ENCODE measurements at places on chromosomes 1 and 21.

DNA sequence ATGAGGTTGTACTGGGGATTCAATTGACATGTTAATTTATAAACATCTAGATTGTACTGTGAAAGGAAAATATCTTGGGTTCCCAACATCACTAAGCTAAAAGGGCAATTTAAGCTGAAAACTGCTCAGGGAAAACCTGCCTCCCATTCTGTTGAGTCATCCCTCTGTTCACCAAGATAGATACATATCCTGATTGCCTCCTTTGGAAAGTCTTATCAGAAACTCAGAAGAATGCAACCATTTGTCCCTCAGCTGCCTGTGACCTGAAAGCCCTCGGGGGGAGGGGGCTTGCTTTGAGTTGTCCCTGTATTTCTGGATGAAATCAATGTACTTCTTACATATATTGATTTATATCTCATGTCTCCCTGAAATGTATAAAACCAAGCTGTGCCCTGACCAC, 187.0 kb upstream of the ETV3 start:
- no peak for DNase-seq

DNA sequence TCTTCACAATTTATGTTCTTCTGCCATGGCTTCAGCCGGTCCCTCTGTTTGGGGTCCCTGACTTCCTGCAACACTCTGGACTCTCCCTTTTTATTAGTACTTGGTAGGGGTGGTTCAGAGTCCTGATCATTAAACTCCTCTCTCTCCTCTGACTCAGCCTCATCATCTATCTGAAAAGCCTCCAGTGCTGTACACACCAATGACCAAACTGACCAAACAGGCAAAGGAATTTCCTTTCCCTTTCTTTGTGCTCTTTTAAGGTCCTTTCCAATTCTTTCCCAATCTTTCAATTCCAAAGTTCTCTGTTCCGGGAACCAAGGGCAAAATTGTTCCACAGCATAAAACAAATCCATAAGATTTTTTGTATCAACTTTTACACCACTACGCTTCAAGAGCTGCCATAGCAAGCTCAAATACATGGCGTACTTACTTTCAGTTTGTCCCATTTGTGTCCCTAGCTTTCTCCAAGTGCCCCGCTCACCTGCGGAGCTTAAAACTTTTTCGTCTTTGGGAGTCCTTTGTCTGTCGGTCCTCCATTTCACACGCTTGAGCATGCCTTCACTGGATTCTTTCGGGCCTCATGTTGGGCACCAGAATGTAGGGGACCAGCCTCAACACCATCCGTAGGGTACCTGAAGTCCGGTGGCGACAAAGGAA, 9.6 kb downstream of the DAP3 start:
- peak; percentile 33 for DNase-seq

GRCh38 chr1:88210103-88210787, 473.8 kb upstream of the PKN2 start:
- DNase-seq, result no peak

GRCh38 chr1:183674339-183674738, 21.2 kb upstream of the APOBEC4 start:
- DNase-seq, result no peak

DNA sequence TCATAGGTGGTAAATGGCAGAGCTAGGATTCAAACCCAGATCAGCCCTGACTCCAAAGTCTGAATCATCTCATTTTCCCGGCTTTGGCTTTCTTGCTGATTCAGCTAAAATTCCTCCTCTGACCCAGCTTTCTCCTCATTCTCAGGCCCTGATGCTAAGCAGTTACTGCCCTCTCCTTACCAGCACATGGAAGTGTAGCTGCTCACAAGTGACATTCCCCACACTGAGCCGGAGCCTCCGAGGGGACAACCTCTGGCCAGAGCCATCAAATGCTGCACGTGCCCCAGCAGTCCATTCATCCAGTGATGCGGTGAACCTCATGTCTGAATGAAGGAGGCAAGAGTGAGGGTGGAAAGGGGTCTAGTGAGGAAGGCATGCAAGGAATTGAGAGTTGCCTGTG, 11.1 kb downstream of the ITGA10 start:
- DNase-seq, result no peak

DNA sequence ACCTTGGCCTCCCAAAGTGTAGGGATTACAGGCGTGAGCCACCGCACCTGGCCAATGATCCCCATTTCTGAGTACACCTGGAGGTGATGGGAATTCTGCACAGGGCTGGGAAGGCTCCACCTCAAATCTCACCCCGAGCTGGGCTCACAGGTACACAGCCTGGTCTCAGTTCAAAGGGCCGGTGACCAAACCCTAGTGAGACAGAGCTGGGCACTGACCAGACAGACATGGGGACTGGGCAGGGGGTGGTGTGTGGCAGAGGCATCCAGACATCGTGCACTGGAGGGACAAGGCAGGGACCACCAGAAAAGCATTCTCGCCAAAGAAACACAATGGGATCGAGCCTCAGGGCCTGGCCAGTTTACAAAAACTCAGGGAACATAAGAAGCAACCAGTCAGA, 17.2 kb downstream of the LSS start:
- no peak for DNase-seq

DNA sequence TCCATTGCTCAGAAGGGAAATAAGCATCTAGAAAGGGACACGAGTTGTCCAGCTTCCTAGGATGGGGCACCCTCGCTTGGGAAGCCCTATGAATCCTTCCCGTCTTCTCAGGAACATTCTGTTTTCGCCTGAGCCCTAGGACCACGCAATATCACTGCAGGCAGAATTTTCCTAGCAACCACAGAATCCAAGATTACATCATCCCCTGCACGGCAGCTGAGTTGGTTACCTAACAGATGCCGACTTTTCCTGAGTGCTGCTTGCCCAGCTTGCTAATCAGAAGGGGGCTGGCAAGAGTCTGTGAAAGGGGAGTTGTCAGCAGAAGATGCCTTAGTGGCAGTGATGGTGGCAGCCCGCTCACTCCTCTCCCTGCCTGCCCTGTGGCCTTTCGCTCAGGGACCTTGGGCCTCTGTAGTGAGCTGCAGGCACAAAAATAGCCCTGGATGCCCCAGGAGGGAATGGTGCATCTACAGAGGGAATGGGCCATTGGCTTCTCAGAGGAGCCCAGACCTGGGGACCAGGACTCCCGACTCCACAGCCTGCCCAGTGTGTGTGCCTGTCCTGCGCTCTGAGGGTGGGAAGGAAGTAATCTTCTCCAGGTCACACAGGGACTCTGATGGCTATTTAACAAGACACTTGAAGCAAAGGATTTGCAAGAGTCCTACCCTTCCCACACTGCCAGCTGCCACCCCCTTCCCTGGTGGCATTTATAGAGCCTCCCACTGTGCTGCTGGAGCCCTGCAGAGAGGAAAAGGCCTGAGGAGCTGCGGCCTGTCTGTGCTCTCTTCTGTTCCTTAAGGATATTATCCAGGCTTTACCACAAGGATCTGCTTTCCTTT, 28.9 kb upstream of the CLSTN1 start:
- DNase-seq, result no peak

DNA sequence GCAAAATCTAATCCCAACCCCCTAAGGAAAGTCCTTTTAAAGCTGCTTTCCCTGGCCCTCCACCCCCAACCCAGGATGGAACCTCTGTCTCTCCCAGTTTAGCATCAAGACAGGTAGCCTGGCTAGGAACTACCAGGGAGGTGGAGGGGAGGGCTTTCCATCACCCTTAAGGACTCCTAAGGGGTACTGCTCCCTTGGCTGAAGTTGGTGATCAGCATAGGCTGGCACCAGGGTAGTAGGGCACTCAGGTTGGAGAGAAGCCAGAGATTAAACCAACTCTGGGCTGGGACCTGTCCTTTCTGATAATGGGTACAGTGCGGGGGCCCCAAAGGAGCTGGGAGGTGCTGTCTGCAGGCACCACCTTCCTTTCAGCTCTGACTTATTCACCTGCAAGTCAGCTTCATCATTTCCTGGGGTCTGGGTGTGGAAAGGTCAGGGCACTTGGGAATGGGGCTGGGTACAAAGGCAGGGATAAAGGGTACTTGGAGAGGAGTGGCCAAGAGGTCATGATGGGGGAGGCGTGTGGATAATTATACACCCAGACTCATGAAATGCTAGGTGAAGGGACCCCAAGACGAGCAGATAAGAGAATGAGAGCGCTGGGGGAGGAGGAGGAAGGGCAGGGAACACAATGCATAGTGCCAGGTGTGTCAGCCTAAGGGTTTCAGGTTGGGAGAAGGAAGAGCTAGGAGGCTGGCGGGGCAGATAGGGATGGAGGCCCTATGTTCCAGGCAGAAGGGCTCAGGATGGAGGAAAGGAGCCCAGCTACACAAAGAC, 1.2 kb downstream of the ARHGEF2 start:
- DNase-seq, result no peak

- no peak for DNase-seq
These were observed 12.0 kb downstream of the TMEM9 start for GRCh38 chr1:201142011-201142848.

GRCh38 chr1:36123356-36123755, 1.7 kb downstream of the COL8A2 start:
- no peak for DNase-seq

- DNase-seq, result peak; percentile 97
These were observed 85.6 kb downstream of the CD58 start for GRCh38 chr1:116485071-116485735.

DNA sequence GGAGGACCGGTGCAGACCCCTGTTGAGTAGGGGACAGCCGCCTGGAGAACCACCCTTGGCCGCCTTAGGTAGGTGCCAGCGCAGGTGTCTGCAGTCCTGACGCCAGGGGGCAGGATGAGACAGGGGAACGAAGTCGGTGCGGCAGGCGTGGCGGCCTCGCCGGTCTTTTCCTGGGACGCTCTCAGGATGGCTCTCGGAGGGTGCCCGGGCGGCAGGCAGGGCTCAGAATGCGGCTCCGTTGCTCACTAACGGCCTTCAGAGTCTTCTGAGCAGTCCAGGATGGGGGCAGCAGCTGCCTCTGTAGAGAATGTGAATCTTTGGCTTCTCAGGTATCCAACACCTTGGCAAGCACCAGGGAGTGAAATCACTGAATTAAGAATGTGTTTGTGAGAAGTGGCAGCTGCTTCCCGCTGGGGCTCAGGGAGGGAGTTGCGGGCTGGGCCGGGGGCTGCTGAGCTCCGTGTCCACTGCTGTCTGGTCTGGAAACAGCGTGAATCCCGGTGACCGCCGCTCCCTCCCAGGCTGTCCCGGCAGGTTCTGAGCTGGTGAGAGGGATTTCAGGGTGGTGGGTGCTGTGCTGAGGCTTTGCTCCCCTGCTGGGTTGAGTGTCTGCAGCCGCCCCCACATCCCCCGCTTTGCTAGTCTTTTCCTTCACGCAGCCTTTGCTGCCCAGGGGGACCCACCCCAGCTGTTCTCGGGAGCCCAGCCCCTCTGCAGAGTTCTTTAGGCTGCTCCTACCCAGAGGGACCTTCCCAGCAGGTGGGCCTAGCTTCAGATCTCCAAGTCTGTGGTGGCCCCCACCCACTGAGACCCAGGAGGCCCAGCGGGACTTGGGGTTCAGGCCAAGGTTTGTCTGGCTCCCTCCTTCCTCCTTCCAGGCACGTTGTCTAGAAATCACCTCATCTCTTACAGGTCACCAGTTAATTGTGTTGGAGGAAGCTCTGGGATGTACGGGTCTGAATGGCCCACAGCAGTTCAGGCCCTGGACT, 11.1 kb upstream of the C1orf174 start:
- peak; percentile 75 for DNase-seq

- no peak for DNase-seq
These were observed 2.1 kb downstream of the HMGN1 start for GRCh38 chr21:39346671-39347331.

GRCh38 chr1:61441723-61442262, 283.1 kb downstream of the TM2D1 start:
- DNase-seq, result no peak

DNA sequence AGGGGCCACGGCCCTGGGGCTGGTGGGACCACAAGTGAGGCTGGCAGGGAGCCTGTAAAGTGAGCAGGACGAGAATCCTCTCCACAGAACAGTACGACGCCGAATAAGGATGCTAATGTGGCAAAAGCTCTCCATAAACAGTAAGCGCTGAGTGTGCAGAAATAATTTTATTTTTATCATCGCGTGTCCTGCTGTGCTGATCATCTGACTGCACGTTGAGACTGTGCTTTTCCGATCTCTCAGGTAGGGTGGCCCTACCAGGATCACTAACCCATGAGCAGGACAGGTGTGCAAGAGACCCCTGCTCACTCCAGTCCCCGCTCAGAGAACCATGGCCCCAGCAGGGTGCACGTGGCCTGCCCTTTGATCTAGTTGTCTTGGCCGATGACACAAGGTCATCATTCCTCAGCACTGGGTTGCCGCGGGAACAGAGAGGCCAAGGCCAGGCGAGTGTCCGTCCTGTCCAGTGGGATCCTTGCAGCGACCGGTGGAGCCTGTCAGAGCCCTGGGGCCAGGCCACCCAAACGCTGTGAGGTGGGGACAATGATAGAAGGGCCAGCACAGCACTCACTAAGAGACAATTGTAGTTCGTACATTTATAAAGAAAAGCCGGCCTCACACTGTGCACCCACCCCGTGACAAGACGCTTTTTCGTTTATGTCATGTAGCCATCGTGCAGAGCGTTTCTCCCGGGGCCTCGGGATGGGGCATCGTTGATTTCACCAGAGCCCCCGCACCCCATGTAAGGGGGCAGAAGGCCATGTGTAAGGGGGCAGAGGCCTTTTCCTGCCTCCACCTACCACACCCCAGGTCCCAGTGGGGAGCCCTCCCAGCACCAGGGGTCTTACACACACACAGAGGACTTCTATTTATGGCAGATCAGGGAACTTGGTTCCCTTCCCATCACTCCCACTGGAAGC, 52.7 kb upstream of the ADARB1 start:
- no peak for DNase-seq

GRCh38 chr1:80158771-80159170, 1152.2 kb upstream of the ADGRL4 start:
- no peak for DNase-seq

DNA sequence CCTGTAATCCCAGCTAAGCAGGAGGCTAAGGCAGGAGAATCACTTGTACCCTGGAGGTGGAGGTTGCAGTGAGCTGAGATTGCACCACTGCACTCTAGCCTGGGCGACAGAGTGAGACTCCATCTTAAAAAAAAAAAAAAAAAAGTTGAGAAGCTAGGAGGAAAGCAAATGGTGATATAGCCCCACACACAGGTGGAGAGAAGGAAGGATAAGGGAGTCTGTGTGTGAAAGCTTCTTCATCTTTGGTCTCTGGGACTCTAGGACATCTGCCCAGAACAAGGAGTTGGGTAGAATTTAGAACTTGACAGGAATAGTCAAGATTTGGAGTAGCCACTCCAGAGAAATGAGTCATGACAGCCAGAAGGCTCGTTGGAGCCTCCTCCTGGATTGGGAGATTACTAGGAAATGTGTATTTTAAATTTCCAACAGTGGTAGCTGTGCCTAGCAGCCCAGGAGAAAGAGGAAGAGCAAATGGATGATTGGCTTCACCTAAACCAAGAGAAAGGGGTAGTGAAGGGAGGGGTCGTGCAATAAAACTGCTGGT, 19.9 kb downstream of the NPL start:
- no peak for DNase-seq

Data from H1 (cell line).